ENCODE measurements at places on chromosomes 16 and 17.

- DNase-seq, result peak; percentile 33
Measured at GRCh38 chr16:75224306-75225082, 5.7 kb downstream of the CTRB1 start.

DNA sequence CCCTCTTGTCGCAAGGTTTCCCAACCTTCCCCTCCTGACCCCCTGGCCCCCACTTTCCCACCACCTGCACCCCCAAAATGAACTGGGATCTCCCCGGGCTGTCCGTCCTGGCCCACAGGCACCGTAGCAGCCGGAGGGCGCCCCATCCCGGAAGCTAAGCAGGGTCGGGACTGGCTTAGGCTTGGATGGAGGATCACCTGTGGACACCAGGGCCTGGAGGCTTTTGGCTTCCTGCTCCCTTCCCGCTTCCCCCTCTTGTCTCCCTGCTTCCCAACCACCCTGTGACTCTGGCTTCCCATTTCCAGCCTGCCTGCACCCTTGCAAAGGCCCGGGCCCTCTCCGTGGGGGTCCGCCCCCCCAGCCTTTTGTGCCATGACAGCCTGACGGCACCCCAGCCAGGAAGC lies 2291.3 kb downstream of the TP53TG3F start:
- no peak for DNase-seq

DNA sequence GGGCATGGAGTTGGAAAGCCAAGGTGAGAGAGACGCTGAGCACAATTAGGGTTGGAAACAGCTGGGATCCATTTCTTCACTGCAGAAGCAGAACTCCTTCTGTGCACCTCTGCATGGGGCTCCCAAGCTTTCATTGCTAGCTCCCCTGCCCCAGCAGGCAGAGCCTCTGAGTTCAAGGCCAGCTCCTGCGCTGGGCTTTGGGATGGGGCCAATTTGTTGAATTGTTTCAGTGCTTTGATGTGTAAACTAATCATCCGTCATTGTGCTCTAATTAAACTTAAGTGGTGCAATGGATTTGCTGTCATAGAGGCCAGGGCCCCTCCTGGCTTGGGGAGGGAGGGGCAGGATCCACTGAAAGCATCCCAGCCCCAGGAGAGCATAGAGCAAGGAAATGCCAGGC lies 13.5 kb upstream of the LYRM9 start:
- no peak for DNase-seq

DNA sequence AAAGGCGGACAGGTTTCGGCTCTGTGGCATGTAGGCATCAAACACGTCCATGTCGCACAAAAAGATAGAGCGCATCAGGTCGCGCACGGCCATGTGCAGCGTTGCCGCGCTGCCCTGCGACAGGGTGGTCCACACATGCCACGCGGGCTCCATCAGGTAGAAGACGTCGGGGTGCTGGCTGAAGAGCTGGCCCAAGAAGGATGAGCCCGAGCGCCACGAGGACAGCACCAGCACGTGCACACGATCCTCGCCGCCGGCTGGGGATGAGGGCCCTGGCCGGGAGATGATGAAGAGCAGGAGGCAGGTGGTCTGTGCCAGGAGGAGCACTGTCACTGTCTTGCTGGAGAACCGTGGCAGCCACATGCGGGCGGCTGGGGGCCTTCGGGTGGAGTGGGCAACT lies 5.9 kb downstream of the CHST5 start:
- DNase-seq, result no peak

DNA sequence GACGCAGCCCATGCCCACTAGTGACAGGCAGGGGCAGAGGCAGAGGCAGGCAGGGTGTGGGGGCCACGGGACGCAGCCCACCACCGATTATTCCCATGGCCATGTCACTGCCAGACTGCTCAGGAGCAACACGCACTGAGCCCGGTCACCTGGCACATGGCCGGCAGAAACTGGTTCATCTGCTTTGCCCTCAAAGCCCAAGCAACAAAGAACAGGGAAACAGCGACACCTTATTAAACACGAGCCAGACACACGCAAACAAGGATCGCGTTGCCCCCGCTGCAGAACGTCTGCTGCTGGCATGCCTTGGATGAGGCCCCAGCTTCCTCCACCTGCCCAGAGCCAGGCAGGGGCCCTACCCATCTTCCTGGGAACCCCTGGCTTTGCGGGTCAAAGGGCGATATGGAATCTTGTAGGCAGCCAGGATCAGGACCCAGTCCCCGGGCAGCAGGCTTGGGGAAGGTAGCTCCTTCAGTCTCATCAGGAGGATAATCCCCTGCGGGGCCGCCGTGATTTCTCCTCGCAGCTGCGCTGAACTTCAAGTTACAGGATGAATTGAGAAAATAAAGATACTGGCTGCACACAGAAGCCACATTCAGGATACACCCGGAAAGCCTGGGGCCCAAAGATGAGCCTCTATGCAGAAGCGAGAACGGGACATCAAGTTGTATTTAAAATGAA lies 4.8 kb downstream of the TBC1D16 start:
- no peak for DNase-seq

DNA sequence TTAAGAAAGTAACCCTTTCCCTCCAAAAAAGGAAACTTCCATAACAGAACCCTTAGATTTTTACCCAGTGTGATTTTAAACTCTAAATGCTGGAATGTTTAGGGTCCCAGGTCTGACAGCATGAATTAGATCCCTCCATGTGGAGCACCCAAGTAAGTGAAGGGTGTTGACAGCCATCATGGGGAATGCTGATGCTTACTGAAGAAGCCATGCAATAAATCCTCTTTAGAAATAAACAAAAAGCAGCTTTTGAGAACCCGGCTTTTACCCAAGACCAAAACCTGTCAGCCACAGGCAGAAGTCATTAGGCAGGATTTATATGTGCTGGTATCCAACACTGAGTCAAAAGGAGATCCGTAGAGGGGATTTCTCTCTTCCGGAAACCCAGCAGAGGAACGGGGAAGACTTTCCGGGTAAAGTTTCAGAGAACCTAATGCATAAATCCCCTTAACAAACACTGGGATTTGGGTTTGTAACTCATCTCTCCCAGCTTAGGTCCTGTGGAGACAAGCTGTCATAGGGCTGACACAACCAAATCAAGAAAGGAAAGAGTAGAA lies 287.5 kb downstream of the IRX3 start:
- no peak for DNase-seq

GRCh38 chr16:56869513-56870275 lies 4.7 kb downstream of the SLC12A3 start:
- no peak for DNase-seq

DNA sequence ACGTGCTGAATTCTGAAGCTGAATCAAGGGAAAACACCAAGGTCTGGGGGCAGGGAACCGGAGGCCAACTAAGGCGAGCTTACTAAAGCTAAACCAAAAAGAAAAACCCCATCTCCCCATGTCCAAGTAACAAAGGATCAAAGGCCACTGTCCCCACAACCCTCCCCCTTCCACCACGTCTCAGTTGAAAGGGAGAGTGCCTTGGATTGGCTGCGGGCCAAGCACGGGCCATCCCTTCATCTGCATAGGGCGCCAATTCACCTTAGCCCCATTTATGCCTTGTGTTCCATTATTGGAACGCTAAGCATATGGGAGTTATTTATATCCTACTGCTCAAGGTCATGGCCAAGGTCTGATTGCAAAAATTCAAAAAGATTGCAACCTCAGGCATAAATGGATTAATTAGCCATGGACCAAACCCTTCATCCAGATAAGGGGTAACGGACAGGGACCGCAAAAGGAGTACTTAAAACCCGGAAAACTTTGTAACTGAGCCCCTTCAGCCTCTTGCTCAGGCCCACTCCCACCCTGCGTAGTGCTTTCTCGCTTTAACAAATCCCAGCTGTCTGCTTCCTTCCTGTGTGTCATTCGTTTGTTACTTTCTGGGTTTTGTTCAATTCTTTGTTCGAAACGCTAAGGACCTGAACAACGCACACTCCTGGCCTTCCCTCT lies 740 bp upstream of the ATP6V0D1 start:
- DNase-seq, result no peak

DNA sequence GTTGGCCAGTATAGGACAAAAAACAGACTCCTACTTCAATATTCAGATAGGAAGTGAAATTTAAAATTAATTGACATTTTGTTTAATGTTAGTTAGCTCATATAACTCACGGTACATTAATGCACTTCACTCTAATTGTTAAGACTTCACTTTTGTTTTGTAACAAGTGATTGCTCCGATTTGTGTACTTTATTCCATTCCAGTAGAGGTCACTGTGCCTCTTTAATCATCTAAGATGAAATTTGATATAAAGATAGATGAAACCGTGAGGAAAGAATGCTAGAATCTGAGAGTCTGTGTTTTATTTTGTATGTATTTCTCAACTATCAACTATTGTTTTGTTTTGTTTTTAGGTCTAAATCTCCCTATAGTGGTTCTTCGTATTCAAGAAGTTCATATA lies 29.0 kb downstream of the RBBP6 start:
- peak; percentile 9 for DNase-seq

GRCh38 chr16:12881740-12882139 lies 19.7 kb upstream of the SHISA9 start:
- DNase-seq, result no peak

DNA sequence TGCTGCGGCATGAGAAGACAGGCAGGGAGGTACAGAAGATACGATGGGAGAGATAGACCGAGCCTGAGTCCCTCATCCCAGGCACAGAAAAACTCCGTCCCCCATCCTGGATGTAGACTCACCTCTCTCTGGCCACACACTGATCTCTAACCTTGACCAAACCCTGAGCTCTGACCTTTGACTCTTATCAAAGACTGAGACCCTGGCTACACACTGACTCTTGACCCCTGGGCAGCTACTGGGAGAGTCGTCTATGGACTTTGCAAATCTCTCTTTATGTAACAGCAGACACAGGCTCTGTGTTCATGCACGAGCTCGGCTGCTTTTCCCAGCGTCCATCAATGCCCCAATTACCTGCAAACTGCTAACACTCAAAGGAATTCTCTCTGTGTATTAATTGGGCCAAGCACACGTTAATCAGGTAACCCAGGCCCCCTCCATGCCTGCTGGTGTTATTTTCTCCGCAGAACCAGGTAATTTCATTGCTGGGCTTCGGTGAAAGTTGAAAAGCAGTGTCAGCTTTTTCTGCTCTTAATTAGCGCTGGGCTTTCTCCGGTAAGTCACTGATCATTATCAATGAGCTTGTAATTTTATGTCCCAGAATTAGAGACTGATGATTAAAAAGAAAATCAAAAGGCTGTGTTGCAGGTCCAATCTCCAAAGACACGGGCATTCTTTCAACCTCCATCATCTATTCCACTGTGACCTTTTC lies 179.4 kb upstream of the NLRP1 start:
- no peak for DNase-seq

GRCh38 chr17:19268611-19269010 lies 31.4 kb downstream of the EPN2 start:
- DNase-seq, result no peak

DNA sequence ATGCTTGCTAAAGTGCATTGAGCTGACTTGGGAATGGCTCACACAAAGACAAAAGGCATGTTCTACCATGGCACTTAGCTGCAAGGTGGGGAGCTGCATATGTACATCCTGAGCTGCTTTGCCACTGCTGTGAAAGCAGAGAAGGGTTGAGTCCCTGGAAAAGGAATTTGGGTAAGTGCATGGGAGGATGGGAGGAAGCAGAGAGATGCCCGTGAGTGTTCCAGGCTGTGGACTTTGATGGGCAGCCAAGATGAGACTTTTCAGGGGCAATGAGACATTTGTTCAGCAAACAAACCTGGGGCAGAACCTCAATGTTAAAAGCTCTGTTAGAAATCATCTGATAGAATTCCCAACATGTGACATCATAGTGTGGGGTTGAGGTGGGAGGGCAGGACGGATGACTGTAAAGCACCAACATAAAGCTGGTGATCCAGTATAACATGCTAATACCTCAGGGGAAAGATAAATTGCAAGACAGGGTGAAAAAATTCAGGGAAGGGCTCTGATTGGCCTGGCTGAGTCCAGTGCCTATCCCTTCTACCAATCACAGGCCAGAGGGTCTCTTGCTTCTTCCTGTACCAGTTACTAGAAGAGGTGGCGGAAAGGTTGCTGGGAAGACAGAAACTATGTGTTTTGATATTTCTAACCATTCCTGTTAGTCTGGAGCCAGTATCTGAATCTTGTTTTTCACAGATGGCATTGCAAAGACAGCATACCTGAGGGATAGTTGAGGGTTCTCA lies 163.2 kb downstream of the UTP18 start:
- DNase-seq, result no peak

- DNase-seq, result peak; percentile 76
Measured at GRCh38 chr17:21041741-21042457, 912 bp downstream of the USP22 start.

DNA sequence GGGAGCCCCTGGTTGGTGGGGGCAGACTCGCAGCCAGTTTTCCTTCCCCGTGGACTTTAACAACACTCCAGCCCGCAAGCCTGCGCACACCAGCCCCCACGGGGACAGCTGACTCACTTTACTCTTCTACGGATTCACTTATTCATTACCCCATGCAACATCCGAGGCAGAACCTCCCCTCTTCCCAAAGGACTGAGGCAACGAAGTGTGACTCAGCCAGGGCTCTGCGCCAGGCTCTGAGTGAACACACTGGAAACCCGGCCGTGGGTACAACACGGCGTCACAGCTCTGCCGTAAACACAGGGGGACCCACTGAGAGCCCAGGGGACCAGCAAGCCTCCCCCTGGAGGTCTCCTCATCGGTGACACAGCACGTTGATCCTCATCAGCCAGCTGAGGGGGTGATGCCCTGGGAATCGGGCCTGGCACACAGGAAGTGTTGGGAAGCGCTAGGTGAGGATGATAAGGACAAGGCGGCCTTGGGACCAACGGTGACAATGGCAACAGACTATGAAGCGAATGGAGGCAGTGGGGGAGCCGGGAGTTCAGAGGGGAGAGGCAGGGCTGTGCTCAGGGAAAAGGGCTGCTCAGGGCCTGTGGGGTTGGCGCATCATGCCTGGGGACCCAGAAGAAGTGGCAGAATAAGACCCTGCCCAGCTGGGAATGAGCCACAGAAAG lies 14.6 kb downstream of the COTL1 start:
- DNase-seq, result peak; percentile 94

GRCh38 chr17:42748908-42749798 lies 4.3 kb upstream of the EZH1 start:
- no peak for DNase-seq

DNA sequence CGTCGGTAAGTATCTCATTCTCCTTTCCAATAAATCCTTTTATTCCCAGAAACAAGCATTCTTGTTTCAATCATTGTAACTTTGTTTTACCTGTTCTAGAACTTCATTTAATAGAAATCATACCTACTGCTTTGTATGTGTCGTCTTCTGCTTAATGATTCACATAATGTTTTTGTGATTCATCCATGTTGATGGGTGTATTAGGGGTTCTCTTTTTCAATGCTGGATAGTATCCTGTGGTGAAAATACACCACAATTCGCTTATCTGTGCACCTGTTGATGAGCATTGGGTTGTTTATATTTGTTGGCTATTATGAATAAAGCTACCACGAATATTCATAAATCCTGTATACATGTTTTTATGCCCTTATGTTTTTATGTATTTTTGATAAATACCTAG lies 703.2 kb downstream of the MAF start:
- no peak for DNase-seq

All from AG20443 (cell line).